ENCODE measurements at places on chromosomes 5 and 9. TPM values are rescaled to one million over a fixed set of nuclear protein-coding genes. Genes with fewer than 3 reads are reported as not detected.

DNA sequence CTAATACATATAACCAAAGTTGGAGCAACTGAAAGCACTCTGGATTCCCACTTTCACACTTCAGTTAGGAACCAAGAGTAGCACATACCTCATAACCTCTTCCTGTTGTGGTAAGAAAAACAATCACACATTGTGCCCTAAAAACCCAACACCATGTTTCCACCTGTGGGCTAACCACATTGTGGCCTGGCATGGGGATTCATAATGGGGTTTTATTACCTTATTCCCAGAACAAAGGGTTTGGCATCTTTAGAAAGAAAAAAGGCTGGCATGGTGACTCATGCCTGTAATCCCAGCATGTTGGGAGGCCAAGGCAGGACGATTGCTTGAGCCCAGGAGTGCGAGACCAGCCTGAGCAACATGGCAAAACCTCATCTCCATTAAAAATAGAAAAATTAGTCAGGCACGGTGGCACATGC lies 60.6 kb downstream of the HSD17B3 start:
- no peak for DNase-seq

- no peak for DNase-seq
These were observed 2.0 kb downstream of the S100Z start for GRCh38 chr5:76851728-76852369.

GRCh38 chr9:108834959-108835665 lies 20.7 kb downstream of the ACTL7B start:
- DNase-seq, result no peak

- no peak for DNase-seq
These were observed 101.6 kb downstream of the FSTL4 start for GRCh38 chr5:133510634-133511262.

DNA sequence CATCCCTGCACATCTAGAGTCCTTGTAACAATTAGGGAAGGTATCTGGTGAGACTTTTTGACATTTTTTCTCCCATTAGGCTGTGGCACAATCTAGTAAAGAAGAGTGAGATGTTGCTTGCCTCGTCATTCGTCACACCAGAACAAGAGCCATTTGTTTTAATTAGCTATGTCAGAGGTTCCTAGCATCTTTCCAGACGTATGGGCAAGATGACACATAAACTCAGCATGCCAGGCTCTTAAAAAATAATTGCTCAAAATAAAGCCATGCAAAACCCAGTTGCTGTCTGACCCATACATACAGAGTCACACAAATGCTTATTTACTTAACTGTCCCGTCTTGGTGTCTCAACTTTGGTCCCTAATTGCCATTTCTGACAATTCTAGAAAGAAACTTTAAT lies 125.9 kb downstream of the TRPM3 start:
- DNase-seq, result no peak

DNA sequence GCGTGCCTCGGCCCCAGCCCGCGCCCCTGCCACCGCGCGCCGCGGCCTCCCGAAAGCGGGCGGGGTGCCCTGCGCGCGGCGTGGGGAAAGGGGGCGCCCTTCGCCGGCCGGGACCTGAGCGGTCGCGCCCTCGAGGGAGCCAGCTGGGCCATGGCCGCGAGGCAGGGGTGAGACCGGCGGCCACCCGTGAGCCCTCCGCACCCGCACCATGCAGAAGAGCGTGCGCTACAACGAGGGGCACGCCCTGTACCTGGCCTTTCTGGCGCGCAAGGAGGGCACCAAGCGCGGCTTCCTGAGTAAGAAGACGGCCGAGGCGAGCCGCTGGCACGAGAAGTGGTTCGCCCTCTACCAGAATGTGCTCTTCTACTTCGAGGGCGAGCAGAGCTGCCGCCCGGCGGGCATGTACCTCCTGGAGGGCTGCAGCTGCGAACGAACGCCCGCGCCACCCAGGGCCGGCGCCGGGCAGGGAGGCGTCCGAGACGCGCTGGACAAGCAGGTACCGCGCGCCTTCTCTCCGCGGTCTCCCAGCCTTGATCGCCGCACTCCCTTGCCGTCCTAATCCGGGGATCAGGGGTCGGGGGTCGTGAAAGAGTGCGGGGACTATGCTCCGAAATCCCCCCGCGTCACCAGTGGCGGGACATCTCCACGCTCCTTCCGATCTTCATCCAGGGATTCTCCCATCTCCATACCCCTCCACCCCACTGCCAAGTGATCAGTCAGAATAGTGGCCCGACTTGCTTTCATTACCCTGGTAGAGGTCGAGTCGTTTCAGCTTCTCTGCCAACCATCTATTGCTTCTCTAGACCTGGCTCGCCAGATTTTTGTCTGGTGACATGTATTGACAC lies 590 bp downstream of the RASGRF2 start:
- peak; percentile 39 for DNase-seq

- DNase-seq, result no peak
These were observed 40.7 kb upstream of the HNRNPA0 start for GRCh38 chr5:137794863-137795262.

GRCh38 chr9:133402689-133403088 lies 15.1 kb downstream of the REXO4 start:
- no peak for DNase-seq

Gene LCP2
- total RNA-seq, result 136 TPM

Gene MOB3B
- 0.57 TPM for total RNA-seq

Gene C9
- total RNA-seq, result 0.53 TPM

Gene EPB41L4B
- total RNA-seq, result 0.11 TPM
